Activated naive CD4-positive, alpha-beta T cell treated with anti-CD3 and anti-CD28 coated beads, Interleukin-2, amount 10 ng/mL, durations not matched to agents 7 days and 5 days (primary cell): ENCODE measurements at places on chromosomes 5 and 9.

DNA sequence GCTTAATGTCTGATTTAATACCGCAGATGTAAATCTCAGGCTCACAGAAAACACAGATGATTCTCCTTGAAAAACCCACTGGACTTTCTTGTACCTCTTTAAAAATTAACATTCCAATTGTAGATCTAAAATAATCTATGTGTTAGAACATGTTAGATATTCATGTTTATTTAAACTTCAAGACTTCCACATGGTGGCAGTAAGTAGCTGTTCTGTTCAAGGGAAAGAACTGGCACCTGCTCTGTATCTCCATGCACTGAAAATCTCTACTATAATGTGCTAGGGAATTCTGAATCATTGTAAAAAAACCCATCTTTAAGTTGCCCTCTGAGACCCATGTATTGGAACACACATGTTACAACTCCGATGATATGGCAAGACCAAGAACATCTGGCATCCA is 366.9 kb downstream of the DMRTA1 start:
- no peak for DNase-seq

DNA sequence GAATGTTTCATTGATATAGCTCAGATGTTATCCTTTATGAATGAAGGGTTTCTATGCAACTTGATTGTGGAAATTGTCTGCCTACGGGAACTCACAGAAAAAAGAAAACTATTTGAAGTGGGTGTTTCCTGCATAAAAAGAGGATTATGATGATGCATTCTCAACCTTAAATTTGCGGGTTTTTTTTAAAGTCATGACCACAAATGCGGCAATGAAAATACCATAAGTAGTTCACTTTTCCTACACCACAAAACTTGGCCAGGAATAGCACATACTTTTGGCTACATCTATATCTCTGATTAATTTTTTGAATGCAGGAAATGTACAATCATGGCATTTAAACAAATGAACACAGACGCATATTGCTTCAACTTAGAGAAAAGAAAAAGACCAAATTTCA is 754.7 kb downstream of the DTWD2 start:
- DNase-seq = no peak

DNA sequence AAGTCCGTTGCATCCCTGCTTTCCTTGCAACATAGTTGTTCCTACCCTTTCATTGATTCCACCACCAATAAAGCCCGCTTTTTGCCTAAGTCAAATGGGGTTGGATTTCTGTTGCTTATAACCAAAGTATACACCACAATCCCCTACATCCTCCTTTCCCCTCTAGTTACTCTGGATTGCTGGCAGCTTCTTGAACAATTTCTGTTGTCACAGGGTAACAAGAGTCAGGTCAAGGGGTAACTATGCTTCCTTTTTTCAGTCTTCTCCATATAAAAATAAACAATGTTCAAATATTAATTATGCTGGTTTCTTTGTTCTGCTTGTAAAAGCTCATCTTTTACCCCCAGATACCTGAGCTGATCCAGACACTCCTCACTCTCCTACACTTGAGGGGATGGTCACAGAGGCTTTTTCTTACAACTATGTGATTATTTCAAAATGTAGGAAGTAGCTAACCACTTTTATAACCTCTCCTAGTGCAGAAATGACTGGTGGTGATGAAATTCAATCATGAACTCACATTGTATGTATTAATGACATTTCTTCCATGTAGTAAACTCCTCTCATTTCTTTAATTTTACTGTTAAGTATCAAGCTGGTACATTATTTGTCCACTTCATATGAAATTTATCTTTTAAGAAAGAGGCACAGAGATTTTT is 136.5 kb downstream of the SNX18 start:
- no peak for DNase-seq

- peak; percentile 67 for DNase-seq
Measured at GRCh38 chr5:180209137-180209581, at the start of gene RASGEF1C. Gene RASGEF1C, minus strand, starts transcription at chr5:180209211. Its CDS starts 71,159 bp downstream, at chr5:180138052.

DNA sequence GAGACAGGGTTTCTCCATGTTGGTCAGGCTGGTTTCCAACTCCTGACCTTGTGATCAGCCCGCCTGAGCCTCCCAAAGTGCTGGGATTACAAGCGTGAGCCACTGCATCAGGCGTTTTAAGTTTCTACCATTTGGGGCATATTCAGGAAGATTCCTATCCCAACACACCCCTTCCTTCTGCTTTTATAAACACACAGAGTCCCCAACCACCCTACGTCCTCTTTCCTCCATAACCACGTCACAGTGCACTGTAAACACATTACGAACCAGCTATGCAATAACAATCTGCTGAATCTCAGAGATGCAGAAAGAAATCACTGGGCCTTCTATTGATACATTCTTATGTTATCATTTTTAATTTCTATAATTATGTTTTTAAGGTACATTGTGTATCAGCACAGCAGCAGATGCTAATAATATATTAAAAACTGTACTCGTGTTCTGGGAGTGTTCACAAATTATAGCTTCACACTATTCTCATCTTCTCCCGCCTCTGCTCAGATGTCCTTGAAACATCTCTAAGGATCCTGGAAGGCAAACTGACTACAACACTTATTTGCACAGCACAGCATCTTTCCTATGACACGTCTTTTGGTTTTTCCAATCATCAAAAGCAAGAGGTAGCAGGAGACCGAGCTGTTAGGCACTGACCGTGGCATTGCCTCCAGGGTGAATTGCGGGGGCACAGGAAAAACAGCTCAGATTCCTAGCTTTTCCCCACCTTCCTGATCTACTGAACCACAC is 60.2 kb downstream of the KCNIP1 start:
- DNase-seq = no peak

DNA sequence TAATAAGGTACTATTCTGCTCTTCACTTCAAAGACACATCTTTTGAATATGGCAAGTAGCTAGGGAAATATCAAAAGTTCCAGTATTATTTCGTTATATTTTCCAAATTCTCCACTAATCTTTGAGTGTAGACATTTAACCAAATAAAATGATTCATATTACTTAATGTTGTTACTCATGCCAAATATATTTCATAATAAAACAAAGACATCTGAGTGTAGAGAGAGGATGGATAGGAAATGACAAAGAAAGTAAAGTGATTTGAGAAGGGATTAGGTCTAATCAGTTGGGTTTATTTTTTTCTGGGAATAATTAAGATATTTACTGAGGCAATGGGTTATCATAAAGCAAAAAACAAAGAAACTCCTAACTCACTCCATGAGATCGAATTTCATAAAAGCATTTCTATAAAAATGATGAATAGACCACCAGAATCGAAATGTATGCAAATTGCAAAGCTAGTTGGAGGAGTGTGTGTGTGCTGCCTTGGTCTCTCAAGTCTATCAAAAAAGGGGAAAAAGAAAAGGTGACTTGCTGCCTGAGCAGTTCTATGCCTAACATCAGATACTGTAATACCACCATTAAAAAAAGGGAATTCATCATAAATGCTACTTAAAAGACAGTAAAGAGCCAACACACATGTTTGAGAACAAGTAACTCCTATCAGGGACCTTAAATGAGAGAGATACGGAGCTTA is 255.5 kb downstream of the PDE4D start:
- no peak for DNase-seq

DNA sequence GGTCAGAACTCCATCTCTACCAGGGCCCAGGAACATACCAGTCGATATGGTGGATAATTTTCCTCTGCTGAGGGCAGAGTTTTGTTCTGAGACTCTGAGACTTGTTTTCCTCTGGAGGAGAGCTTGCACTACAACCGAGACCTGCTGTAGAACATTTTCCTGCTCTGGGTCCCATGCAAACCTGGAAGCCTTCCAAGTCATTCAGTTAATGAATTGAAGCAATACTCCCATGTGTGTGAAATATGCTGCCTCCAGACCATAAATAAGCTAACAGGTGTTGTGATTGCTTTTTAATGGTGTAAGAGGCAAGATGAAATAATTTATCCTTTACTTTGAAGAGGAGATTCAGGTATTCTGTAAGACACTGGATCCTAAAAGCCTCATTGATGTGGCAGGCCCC is 372.8 kb downstream of the TMEM167A start:
- no peak for DNase-seq

DNA sequence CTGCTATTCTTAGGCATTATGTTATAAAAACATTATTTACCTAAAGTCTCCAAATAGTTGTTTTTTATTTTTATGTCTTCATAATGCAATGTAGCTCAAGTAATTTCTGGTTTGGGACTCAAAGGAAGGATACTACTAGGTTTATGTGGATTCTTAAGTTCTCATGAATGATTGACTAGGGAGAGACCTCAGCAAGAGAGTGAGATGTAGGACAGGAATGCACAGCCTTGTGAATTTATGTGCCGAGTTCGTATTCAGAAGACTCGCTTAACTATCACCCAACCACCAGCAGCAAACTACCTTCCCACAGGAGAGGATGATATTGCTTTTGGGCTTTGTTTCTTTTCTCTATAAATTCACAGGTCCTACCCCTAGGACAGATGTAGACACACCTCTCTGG is 282.9 kb downstream of the ARHGEF28 start:
- no peak for DNase-seq

DNA sequence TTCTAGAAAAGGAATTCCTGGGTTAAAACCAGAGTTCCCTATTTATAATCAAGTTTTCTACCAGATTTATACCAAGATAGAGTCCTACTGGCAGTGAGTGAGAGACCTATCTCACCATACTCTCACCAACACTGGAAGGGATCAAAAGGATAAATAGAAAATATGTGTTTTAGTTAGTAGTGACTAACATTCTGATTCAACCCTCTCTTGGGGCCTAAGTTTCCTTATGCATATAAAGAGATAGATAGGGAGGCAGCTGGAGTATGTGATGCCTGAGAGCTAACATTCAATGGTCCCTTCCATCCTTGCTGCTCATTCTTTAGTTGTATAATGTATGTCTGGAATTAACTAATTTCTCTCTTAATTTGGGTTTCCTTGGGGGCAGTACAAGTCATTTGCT is 32.0 kb downstream of the CKMT2 start:
- DNase-seq = no peak

GRCh38 chr5:177290816-177291596 is 12.5 kb downstream of the RAB24 start:
- no peak for DNase-seq

DNA sequence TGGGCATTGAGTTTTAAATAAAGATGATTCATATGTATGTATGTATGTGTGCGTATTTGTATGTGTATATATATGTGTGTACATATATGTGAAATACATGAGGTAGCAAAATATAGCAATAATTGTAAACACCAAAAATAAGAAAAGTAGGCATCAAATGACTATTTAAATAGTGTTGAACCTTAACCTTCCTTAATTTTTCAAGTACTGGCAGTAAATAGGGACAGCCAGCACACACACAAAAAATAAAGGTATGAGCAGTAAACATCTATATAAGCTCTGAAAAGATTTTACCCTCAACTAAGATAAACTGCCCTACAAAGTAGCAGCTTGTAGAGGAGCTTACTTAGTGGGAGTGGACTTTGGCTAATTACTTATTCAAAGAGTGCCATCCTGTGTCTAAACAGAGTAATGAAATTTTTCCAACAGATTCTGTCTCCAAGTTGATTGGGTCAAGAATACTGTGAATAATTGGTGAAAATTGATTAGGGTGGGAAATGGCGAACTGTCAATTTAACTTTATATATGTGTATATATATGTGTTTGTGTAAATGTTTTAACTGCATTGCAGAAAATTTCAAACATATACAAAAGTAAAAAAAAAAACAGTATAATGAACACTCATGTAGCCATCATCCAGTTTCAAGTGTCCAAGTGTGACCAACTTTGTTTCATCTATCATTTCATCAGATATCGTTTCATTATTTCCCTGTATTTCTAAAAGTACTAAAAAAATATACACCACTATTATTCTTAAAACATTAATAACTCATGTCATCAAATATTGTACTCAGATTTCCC is 2.0 kb upstream of the ADAMTS6 start:
- no peak for DNase-seq

DNA sequence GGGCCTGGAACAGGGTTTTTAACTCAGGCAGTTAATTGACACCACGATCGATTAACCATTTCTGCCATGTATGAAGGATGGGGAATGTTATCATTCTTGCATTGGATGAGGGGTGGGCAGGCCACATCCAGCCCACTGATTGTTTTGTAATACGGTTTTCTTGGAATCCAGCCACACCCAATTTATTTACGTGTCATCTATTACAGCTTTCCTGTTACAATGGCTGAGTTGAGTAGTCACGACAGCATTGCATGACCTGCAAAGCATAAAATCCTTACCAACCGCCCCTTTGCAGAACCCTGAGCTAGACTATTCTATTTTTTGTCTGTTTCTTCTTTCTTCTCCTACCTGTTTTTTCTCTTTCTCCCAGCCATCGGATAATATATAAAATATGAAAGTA is 122.0 kb upstream of the STC2 start:
- no peak for DNase-seq

DNA sequence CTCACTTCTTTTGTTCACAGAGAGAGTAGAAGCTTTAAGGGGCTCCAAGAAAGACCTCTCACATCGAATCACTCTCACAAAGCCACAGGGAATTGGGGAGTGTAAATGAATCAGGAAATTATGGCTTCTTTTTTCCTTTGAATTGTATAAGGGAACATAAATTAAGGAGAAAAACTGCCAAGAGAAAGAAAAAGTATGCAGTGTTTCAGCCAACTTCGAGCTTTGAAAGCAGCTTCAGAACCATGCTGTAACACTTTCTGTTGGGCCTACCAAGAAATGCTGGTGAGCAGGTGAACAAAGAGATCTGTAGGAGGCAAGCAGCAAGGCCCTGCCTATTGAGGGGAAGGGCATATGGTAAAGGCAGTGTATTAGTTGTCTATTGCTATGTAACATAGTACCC is 33.4 kb upstream of the CTNNA1 start:
- DNase-seq = no peak

GRCh38 chr9:125524583-125525355 is 182.2 kb downstream of the MAPKAP1 start:
- DNase-seq = no peak
